RPMI8226 (cell line): ENCODE measurements at places on chromosomes 6 and 20.
A peak's percentile ranks its signal among the peaks of the same experiment; 100 is the strongest.

DNA sequence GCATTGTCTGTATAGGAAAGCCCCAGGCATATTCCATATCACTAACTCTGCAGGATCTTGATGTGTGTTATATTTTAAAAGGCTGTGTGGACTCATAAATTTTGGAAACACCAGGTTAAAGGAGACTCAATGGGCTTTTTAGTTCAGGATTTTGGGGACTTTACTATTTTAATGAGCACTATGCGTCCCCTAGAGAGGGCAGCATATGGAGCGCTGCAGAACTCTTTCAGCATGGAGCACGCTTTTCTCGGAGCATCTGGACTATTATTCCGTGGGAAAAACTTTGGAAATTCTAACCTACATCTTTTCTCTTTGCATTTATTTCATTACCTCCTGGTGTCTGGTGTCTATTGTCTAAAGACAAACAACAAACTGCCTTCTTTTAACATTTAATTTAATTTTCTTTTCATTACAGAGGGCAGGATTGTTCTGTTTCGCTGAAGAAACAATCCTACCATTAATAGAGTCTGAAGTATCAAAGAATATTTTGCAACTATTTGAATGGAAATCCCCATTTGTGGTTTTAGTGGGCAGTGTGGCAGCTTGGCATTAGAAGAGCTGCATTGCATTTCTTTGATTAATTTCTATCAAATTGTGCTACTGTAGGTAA, 399.9 kb upstream of the HSF2 start:
- no peak for DNase-seq

DNA sequence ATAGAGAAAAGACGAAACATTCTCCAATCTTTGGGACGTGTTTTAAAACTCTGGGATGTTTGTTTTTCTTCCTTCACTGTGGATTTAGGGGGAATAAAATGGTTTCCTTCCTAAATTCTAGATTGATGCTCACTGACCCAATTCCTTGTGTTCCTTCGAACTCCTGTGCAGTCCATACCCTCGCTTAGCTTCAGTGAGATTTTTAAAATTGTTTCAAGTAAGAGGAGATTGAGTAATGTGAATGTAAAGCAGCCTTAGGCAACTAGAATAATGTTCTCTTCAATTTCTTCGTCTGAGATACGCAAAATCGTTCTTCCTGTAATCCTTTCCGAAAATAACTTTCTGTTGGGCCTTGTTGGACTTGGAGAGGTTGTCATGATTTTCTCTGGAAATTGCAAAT, 2.6 kb upstream of the VGLL2 start:
- no peak for DNase-seq

DNA sequence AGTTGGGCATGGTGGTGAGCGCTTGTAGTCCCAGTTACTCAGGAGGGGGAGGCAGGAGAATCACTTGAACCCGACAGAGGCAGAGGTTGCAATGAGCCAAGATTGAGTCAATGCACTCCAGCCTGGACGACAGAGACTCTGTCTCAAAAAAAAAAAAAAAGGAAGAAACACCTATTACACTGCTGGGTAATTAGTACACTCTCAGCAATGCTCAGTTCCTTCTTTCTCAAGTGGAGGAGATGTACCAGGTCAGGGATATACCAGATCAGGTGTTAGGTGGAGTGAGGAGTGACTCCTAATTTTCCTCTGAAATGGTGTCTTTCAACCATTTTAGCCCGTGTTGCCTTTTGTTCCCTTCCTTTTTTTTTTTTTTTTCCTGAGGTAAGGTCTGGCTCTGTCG, 30.0 kb upstream of the UBR2 start:
- DNase-seq = no peak

DNA sequence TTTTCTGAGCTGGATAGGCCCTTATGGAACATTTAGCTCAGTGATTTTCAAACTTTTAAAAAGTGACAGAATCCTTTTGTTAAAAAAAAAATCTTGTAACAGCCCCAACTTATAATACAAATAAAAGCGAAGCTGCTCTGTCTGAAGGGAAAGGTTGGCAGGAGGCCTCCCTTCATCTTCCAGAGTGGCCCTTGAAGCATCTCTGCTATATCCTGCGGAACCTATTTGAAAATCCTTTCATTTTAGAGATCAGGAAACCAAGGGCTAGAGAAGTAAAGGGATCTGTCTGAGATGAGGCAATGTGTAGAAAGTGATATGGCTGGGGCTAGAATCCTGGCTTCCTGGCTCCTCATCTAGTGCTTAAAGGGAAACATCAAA, 107.8 kb downstream of the UBE3D start:
- no peak for DNase-seq

DNA sequence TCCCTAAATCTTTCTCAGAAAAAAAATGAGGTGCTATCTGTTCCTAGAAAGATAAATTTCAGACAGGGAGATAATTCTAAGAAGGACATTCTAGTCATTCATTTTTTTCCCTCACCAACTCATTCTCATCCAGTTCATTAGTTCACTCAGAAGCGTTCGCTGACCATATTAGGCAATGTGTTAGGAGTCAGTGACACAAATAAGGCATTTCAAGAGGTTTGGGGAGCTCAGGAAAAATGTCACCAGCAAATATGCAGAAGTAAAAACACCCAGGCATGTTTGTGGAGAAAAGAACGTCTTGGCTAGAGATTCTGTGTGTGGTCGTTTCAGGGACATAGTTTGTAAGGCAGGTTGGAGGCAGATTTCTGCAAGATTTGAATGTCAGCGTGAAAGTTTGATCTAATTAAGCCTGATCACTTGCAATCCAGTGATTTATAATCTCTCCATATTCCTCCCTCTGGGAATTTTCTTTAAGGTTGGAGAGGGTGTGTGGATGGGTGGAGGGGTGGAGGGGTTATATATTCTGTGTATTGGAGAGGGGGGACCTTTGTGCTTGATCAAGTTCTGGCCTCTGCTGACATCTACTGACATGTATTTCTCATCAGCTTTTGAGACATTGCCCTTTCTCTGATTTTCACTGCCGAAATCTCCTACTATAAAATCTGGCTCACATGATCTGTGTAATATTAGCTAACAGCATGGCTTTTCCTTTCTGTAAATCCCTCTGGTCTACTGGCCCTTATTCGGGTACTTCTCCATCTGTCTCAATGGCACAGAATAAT, 3.6 kb downstream of the MYCT1 start:
- no peak for DNase-seq

DNA sequence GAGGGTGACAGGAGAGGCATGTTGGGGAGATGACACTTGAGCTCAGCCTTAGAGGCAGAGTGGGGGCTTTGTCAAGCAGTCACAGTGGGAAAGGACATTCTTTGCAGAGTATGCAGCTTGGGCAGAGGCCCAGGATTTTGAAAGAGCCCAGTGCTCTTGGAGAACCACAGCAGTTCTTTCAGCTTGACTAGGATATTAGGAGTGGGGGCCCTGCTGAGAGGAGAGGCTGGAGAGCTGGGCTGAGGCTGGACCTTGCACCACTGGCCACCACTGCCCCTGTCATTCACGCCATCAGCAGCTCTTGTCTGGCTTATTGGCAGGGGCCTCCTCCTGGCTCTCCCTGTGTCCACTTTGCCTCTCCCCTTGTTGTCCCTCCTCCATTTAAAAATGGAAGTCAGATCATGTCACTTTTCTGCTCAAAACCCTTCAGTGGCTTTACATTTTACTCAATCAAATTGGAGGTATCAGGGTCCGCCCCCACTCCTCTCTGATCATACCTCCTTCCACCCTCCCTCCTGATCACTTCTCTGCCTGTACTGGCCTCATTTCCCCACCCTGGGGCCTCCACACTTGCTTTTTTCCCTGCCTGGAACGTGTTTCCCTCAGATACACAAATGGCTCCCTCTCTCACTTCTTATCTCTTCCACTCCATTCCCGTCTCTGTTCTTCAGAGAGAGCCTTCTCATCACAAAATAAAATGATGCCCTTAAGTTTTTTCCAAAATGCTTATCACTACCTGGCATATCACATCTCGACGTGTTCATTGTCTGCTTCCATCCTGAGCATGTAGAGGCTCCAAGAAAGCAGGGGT, 10.5 kb downstream of the MANBAL start:
- DNase-seq = no peak

- DNase-seq = peak; percentile 65
These were observed 477.0 kb upstream of the CHD6 start for GRCh38 chr20:42095221-42095620.

DNA sequence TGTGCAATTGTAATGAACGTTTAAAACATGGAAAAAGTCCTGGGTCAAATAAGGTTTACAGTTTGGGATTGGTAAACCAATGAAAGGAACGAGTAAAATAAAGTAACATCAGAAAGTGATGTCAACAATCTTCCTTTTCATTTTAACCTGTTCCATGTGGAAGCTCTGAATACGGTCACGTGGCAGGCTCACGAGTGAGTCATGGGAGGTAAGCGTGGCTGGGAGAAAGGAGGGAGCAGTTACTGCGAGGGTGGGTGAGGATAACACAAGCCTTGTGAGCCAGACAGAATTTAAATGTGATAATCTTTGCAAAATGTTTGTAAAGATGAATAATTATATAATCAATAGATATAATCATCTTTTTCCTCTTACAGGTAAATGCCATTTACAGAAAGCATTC, 171.3 kb upstream of the HDAC2 start:
- DNase-seq = no peak

DNA sequence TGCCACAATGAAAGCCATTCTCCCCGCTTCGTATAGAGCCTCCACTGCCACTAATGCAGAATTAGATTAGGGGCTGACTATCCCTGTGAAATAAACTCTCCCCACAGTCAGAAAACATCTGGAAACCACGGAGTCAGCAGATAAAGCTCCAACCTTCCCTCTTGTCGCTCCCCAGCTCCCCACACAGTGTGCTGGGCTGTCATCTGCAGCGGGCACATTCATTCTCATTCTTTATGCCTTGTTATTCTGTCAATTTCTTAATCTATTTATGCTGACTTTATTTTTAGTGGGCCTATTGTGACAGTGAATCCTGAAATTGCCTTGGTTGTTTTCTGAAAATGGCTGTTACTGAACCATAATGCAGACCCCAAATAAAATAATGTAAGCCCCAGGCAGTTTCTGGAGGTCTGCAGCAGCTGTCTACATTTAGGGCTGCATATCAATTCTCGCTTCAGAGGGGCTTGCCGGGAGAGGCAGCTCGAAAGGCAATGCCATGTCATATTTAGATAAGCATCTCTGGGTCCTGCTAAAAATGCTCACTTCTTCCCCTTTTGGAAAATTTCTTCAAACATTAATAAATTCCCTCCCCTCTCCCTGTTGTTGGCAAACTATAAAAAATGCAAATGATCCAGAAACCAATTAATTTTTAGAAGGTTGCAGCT, 71.6 kb downstream of the TMEM242 start:
- DNase-seq = no peak

DNA sequence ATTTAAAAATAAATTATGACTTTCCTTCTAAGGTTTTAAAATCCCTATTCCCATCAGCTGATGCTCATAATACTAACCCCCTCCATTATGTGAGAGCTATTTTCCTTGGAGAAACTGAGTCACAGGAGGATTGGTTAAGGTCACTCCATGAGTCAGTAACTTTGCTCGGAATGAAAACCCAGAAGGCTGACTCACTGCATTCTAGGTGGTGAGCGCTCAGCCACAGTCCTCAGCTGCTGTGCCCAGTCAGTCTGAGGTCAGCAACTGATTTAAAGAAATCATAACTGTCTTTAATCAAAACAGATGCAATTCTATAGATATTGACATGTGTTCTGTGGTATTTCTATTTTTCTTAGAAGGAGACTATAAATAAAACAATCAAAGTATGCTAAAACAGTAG, 359.2 kb downstream of the GJA1 start:
- no peak for DNase-seq

DNA sequence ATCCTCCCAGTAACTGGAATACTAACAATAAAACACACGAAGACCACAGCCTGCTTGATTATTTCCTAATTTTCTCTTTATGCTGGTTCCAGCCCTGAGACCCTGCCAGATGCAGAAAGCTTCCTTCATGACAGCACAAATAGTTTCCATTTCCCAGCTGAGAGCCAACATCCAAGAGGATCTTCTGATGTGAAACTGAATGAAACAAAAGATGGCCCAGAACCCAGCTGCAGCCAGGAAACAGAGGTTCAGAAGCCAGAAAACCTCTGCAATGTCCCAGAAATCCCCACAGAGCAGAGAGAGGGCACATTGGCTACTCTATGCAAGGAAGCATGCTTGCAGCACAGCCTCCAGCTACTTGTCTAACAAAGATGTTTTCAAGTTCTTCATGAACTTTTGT, 61.8 kb upstream of the PLEKHG1 start:
- DNase-seq = no peak
